Pulmonary artery endothelial cell (primary cell): ENCODE measurements at places on chromosomes 1 and 21. TPM values are rescaled to one million over a fixed set of nuclear protein-coding genes. Genes with fewer than 3 reads are reported as not detected.

PROK1 gene
- not detected in 2 replicates for total RNA-seq

POGK gene
- 27.3 and 32.1 TPM in 2 replicates for total RNA-seq

DEPDC1 gene
- 15.7 and 49.6 TPM in 2 replicates for total RNA-seq

FHAD1 gene
- 0.20 and 0.25 TPM in 2 replicates for total RNA-seq

CR1L gene
- total RNA-seq, result not detected in 2 replicates
